ENCODE measurements at places on chromosomes 5 and 9. TPM values are rescaled to one million over a fixed set of nuclear protein-coding genes. Genes with fewer than 3 reads are reported as not detected.

GRCh38 chr5:80915716-80916115 lies 44.4 kb upstream of the RASGRF2 start:
- DNase-seq, result no peak

- DNase-seq, result no peak
Observed at GRCh38 chr9:72912476-72913381, 40.1 kb downstream of the ALDH1A1 start.

DNA sequence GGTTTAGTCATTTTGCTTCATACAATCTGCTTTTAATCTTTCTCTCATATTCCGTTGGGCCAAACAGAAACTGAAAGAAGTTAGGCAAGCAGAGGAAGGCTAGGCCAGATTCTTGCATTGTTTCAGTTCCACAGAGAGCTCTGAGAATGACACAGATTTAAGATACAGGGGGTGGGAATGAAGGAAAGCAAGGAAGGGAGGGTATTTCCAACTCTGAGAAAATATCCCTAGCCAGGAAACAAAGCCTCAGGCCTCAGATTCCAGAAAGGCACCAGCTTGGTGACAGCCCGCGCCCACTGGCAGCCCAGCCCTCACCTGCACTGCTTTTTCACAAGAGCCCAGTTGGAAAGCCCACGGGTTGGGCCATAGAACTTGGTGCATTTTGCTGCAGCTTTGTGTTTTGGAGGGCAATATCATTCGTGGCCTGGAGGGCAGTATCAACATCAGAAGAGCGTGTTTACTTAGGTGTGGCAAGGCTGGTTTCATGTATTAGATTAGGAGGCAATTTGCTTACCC lies 63.5 kb downstream of the ENC1 start:
- no peak for DNase-seq

DNA sequence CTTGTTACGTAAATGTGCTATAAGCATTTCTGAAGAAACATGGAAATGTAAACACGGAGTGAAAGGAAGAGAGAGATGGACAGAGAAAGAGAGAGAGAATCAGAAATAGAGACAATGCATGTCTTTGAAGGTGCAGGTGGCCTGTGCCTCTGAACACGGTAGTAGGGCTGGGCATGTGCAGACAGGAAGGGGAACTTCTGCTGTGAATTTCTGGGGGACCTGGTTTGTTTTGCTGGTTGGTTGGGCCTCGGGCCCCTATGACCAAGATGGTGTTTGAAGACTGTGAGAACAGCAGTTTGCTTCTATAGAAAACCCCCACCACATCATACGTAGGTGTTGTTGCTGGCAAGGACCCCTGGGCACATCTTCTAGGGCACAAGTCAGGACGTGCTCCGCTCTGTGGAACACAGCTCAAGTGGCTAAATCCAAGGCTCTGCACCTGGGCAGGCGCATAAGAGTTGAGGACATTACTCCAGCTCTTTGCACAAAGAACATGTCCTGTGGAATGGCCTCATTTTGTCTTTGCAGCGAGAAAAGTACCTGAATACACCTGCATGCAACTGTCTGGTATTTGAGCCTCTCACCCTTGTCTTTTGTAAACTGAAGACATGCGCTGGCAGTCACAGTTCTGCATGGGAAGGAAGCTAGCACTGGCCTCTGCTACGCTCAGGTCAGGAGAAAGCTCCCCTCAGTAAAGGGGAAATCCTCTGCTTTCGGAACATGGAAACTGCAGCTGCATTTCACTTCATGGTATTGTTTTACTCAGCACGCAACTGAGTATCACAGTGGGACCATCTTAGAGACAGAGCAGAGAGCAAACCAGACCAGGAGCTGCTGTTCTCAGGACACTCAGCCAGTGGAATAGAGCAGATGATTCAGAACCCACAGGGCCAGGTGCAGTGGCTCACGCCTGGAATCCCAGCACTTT lies 2.7 kb downstream of the OR2V2 start:
- no peak for DNase-seq

- no peak for DNase-seq
Observed at GRCh38 chr5:151738125-151738848, 20.1 kb downstream of the ATOX1 start.

GRCh38 chr5:148011398-148012137 lies 52.2 kb upstream of the SPINK5 start:
- DNase-seq, result no peak

DNA sequence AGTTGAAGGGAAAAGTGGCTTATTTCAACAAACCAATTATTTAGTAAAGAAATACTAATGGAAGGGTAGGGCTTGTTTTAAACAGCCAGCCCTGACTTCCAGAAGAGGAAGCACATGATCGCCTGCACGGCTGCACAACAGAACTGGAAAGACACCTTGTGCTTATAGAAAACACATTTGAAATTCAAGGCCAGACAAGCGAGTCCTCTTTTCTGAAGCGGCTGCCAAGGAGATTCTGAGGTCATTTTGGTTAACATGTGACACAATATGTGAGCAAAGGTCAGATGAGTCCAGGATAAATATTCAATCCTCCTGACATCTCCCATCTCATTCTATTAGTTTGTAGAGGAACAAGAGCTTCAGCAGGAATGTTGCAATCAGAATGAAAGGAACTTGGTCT lies 461.4 kb upstream of the ST8SIA4 start:
- DNase-seq, result no peak

- no peak for DNase-seq
Observed at GRCh38 chr5:33229216-33229615, 211.5 kb upstream of the TARS1 start.

GRCh38 chr5:3230254-3230653 lies 365.4 kb upstream of the IRX1 start:
- no peak for DNase-seq

The MEGF10 gene
- not detected for total RNA-seq

GRCh38 chr5:16411235-16411634 lies 54.4 kb downstream of the ZNF622 start:
- DNase-seq, result no peak

DNA sequence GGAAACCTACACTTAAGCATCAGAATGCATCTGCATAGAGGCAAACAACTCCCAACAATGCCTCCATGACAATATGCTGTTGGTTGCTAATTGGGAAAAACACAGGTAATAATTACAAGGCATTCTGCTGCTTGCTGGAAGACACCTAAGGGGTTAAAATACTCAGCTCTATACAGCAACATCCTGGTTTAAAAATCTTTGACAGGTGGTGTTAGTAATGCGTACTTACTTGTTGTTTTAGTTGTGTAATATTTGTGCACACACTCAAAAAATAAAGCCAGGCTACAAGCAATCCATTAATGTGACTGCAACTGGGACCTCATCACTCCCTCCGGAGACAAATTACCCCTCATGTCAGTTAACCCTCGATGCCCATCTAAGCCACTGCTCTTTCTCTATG lies 126.3 kb upstream of the ELL2 start:
- no peak for DNase-seq

The GARIN3 gene
- not detected for total RNA-seq

The OBP2B gene
- not detected for total RNA-seq

- no peak for DNase-seq
Observed at GRCh38 chr5:88892669-88893068, 9.7 kb upstream of the MEF2C start.

GRCh38 chr9:89323390-89323789 lies 5.1 kb downstream of the SECISBP2 start:
- DNase-seq, result no peak

The GABRA1 gene
- total RNA-seq, result not detected

The POU4F3 gene
- not detected for total RNA-seq

- no peak for DNase-seq
Observed at GRCh38 chr5:174503461-174504265, 220.7 kb upstream of the MSX2 start.

The ZNF622 gene
- total RNA-seq, result 42.7 TPM

DNA sequence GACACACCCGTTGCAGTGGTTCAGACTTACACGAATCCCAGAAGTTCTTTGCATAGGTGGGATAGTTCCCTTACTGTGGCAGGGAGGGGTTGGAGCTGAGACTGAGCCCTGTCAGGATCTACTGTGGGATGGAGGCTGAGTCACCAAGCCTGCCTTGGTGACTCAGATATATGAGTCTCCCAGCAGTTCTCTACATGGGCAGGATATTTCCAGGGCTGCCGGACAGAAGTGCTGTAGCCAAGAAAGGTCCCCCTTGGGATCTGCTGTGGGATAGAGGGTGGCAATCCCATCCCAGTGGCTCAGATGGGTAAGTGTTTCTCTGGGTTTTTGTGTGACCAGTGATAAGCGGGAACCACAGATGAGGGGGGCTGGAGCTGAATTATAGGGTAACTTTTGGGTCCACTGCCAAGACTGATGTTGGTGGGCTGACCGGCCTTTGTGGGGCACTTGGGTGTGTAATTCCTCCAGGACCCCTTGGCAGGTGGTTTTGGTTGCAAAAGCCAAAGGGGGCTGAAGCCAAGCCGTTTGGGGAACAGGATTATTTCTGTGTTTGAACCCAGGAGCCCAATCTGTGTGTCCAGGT lies 18.7 kb downstream of the XRCC4 start:
- DNase-seq, result no peak

GRCh38 chr5:98713027-98713426 lies 60.4 kb upstream of the RGMB start:
- DNase-seq, result no peak

The KCNMB1 gene
- total RNA-seq, result 0.42 TPM

The LCN15 gene
- total RNA-seq, result not detected

The TMC1 gene
- not detected for total RNA-seq

DNA sequence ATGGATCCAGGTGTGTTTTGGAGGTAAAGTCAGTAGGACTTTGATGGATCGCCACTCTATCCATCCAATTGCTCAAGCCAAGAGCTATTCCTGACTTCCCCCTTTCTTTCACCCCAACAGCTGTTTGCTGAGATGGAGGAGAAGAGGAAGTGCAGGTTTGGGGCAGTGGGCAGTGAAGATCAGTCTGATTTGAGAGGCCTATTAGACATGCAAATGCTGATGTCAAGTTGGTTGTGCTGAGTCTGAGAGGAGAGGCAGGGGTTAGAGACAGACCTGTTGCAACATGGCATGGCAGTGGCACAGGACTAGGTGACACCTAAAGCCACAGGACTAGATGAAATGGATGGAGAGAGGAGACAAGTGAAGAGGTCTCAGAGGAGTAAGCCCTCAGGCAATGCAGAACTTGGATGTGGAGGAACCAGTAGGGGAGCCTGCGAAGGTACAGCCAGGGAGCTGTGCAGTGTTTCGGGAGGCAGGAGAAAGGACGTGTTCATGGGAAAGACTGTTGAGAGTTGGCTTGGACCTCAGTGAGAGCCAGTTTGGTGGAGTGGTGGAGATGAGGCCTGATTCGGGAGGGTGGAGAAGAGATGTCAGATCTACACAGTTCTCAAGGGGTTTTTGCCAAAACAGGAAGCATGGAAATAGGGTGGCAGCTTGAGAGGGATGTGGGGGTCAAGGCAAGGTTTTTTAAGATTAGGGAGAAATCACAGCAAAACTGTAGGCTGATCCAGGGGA lies 175.0 kb downstream of the MACROH2A1 start:
- no peak for DNase-seq

DNA sequence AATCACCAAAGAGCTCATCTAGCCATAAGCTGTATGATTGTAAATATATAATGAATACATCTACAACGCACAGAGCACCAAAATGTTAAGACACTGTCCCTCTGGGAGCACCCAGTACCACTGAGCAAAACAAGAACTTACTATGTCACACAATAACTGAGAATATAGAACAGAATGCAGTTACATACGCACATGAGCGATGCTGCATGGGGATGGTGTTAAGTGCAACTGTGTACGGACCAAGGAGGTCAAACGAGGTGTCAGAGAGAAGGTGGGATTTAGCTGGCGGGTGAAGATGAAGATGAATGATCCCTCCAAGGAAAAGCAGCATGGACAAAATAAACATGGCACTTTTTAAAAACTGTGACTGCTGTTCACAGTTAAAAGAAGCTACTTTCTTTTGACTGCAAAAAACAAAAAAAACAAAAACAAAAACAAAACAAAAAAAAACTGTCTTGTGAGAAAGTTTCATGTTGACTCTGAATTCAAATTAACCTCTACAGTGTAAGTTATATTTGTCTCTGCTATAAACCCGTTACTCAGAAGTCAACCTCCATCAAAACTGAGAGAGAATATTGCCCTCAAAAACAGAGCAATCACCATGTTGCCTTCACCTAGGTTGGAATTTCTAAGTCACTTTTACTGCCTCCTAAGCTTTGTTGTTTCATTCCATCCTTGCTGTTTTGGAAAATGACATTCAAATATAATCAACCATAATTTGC lies 169.6 kb upstream of the GNA14 start:
- DNase-seq, result no peak

DNA sequence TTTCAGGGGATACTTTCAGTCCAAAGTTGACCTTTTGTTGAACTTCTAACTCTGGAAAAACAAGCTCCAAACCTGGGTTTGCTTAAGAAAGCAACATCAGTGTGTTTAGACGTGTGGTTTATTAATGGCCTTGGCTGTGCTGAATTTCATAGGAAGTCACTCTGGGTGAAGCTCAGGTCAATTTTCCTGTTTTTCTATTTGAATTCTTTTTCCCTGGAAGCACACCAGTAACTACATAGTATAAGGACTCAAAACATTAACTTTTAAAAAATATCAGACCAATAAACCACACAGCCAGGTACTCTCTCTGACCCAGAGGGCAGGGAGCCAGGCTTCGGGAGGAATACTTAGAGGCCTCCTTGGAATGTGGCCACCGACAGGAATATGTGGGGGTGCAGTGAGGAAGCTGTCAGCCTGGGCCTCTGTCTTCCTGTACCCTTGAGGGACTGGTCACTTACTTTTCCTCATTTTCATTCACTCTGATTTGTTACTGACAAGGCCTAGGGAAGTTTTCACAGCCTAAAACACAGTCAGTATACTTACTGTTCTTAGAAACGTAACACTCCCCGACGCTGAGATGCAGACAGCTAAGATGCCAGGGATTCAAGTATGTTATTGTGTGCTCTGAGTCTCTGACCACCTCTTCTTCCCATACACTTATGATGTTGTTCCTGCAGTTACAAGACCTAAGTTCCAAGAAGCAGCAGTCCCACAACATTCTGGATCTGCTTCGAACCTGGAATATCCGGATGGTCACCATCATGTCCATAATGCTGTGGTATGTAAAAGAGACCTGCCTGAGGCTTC lies 18.9 kb downstream of the SLC22A5 start:
- DNase-seq, result no peak

- DNase-seq, result no peak
Observed at GRCh38 chr9:133693703-133694529, 44.2 kb downstream of the SARDH start.

The IFNA21 gene
- not detected for total RNA-seq

The FBN2 gene
- 0.16 TPM for total RNA-seq

GRCh38 chr5:37839407-37840052 lies at the start of gene GDNF:
TSS of gene GDNF (minus strand) at chr5:37840041. CDS start at chr5:37834796, 5,245 bp downstream.
- no peak for DNase-seq

GRCh38 chr5:34591723-34592122 lies 64.4 kb upstream of the RAI14 start:
- DNase-seq, result no peak

All from T-helper 17 cell (primary cell).